Putamen (tissue), 1 donor: ENCODE measurements at places on chromosomes 2 and 18.

DNA sequence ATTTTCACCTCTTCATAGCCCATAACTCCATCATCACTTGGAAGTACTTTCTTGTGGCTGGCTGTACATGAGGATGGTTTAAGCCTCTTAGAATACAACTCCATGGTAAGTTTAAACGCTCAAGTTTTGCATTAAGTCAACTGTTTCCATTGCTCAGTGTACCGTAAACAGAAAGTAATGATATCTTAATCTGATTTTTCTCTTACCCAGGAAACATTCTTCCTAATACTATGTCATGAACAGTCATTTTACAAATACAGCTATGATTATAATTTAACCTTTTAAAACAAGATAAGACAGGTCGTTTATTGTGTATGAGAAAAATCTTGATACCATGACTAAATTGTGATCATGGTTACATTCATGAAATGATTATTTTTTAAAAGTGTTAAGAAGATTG lies 11.6 kb upstream of the DYNC2LI1 start:
- no peak for DNase-seq

GRCh38 chr2:25042321-25043240 lies 705 bp downstream of the EFR3B start:
- DNase-seq: no peak

- no peak for DNase-seq
Observed at GRCh38 chr2:220107380-220107791, 480.0 kb downstream of the SLC4A3 start.

DNA sequence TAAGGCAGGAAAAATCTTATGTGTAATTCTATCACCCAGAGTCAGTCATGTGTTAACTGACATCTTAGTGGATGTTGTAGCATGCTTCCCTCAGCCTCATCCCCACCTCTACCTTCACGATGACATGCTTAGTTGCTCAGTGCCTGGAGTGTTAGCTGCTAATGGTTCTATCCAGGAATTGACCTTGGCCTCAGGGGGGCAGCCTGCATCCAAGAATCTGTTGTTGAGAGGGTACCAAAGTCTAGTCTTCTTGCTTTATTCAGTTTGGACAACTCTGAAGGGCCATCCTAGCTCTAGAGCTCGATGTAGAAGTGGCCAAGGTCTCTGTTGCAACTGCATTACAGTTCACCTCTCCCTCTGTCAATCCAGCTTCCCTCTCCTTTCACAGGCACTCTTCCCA lies 61.2 kb downstream of the ACYP2 start:
- DNase-seq: peak; percentile 15

DNA sequence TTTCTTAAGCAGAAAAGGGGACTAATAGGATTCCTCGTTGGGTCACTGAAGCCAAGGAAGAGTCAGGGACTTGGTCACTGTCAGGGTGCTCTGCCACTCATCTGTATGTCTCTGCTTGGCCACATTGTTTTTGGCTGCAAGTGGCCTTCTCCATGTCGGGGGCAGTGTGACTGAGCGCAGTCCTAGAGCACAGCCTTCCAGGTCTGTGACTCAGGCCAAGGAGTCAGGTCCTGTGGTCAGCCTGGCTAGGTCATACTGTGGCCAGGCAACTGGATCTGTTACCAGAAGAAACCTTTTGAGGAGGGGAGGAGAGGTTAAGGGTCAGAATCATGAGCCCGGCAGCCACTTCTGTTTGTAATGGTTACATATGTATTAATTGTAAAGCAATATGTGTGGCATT lies 61.3 kb downstream of the GALNT1 start:
- no peak for DNase-seq

- DNase-seq: no peak
Observed at GRCh38 chr2:186820303-186820702, 28.7 kb downstream of the ZSWIM2 start.
